ENCODE measurements at places on chromosomes 1 and 21. TPM values are rescaled to one million over a fixed set of nuclear protein-coding genes. Genes with fewer than 3 reads are reported as not detected.

LAMB3 gene
- total RNA-seq = 1.3 TPM

CGN gene
- 0.22 TPM for total RNA-seq

BEND5 gene
- not detected for total RNA-seq

AVPR1B gene
- total RNA-seq = not detected

TMEM69 gene
- 86.1 TPM for total RNA-seq

- DNase-seq = no peak
Observed at GRCh38 chr1:230091473-230092231, 24.6 kb downstream of the GALNT2 start.

- no peak for DNase-seq
Observed at GRCh38 chr1:185850366-185850765, 116.2 kb downstream of the HMCN1 start.

DNA sequence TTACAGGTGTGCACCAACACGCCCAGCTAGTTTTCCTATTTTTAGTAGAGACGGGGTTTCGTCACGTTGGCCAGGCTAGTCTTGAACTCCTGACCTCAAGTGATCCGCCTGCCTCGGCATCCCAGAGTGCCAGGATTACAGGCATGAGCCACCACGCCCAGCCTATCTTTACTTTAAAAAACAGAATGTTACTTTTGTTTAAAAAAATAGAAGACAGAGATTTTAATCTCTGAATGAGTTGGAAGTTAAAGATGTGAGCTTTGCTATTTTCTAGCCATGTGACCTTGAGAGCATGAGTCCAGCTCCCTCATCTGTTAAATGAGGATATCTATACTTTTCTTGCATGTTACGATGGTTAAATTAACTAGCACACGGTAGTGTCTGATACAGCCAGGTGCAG is 3.9 kb upstream of the PUM1 start:
- DNase-seq = no peak

GRCh38 chr1:112389689-112390088 is 6.3 kb upstream of the CTTNBP2NL start:
- no peak for DNase-seq

DNA sequence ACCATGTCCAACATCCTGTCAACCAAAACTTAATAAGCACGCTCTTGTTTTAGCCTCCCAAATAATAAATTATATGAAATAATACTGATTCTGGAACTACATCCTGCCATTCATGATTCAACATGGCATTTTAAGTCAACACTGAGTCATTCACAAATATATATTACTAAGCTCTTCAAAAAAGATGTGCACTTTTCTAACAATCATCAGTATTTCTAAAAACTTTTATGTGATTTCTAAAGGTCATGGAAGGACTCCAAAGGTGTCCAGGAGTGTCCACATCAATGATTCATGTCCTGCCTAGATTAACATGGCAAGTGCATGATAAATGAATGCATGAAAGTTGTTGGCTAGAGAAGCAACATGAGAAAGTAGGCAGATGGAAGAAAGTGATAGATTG is 51.6 kb downstream of the NEGR1 start:
- no peak for DNase-seq

DNA sequence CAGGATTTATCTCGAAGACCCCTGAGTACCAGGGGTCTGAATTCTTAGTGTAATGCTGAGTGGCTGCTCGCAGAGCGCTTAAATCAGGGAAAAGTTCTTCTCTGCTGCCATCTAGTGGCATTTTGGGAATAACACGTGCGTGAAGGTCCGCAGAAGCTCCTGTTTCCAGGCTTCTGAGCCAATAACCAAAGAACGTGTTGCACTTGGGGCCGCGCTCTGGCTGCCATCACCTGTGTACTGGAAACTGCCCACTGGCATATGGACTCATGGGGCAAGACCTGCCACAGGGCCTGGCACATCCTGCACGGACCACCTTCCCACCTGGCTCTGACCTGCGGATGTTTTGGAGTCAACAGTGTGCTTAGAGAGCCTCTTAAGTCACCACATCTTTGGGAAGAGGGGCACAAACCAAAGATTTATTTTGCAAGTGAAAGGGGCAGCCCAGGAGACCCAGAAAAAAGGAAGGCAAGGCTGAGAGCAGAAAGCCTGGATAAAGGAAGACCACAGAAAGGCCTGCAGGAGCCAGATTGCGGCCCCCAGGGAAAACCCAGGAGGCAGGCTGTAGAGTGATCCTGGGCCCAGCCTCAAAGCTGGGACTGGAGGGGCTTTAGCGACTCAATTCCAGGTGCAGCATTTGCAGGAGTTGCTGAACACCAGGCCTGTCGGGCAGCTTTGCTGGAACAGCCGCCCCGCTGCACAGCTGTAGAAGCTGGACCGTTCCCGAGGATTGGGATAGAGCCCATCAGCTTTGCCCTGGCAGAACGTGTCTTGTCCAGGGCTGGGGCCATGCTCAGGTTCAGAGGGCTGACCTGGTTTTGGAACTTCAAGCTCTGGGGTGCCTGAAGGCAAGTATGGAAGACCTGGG is 13.0 kb downstream of the CHIT1 start:
- peak; percentile 95 for DNase-seq

- no peak for DNase-seq
Observed at GRCh38 chr1:232057217-232057895, 430.8 kb downstream of the DISC1 start.

GRCh38 chr1:234612352-234613127 is 2.6 kb upstream of the IRF2BP2 start:
- peak; percentile 92 for DNase-seq

GRCh38 chr1:20603504-20604464 is 14.9 kb downstream of the CDA start:
- peak; percentile 45 for DNase-seq

Measured in Karpas-422 (cell line).